ENCODE measurements at places on chromosomes 4 and X.
A peak's percentile ranks its signal among the peaks of the same experiment; 100 is the strongest.

DNA sequence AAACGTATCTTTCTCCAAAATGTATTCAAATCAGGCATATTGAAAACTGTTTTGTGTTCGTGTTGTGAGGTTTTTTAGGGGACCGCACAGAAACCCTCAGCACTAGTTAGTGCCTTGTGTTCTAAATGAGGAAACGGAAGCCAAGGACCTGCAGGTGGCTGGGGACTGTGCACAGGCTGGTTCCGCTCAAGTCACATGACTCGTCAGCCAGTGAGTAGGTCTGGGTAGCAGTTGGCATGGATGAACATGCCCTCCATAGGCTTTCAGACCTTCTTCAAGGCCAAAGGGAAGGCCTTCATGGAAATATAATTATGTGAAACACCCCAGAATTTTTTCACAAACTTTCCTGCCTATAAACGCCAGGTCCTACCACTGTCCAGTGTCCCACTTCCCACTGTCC lies 1.3 kb upstream of the F11 start:
- DNase-seq: no peak

DNA sequence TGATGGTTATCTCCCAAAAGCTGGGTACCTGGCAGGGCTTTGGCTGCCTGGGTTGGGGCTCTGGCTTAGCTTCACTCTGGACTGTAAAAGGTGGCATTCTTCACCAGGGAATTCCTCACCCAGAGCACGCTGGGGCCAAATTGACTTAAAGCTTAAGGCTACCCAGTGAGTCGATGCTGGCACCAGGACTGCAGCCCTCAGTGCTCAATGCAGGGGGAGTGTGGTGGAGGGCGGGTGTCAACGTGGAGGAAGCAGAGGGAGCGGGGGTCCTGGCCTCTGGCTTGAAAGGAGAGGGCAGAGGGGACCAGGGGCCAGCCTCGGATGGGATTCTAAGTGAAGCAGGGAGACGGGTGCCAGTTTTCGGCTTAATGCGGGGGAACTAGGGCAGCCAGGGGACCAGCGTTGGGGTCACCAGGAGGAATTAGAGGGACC lies 446 bp upstream of the FAM50A start:
- DNase-seq: no peak

DNA sequence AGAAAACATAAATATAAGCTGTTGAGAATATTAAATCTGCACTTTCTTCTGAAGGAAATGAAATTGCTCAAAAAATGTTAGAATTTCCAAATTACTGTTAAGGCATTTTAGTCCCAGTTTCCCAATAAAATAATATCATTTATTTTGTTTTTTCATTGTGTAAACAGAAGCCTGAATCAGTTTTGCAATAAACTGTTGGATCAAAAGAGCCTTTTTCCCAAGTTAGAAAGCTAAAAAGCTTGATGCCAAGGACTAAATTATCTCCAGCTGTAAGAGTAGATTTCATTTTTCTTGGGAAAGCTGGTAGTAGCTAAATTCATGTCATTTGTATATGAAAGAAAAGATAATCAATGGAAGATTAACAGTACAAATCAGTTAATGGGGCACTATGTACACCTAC lies 95.8 kb downstream of the RNF150 start:
- no peak for DNase-seq

DNA sequence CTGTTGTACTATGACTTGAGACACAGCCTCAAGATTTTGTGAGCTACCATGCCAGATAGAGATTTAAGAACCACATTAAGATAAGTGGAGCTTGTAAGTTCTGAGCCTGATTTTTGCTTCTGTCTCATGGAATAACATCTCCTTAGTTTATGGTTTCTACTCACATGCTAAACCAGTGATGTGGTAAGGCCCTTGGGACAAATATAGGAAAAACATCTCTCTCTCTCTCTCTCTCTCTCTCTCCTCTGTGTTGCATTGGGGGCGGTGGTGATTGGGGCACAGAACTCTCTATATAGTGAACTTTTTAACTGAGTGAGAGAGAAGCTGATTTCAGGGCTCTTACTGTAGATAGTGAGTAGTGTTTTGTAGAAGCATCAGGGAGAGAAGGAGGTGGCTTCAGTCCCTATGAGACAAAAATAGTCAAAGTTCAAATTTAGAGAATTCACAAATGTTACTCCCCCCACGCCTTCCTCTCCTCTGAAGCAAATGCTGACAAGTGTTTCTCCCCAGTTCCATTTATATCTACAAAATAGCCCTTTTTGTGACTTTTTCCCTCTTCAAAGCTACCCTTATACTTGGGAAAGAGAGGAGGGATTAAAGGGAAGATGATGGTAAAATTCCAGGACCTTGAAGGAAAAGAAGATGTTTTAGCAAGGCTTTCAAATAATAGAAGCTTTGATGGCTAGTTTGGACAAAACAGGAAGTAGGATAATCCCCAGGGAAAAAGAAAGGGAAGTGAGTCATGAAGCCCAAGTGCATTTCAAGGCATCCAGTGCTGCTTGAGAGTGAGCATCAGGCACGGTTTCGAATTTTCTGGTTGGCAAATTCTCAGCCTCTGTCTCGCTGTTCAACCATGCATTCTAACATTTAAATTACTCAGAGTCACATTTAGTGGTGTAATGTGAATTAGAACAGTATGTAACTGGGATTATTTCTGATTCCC lies 134.3 kb upstream of the AP1S2 start:
- no peak for DNase-seq

DNA sequence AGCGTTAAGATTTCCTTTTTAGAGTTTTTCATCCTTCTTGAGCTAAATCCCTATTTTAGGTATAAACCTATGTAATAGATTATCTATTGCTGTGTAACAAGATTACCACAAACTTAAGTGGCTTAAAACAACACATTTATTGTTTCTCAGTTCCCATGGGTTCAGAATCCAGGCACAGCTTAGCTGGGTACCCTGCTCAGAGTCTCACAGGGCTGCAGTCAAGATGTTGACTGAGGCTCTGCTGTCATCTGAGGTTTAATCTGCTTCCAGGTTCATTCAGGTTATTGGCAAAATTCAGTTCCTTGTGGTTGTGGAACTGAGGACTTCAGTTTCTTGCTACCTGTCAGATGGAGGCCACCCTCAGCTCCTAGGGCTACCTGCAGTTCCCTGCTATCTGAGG lies 60.9 kb downstream of the GK start:
- no peak for DNase-seq

GRCh38 chrX:9558615-9559014 lies 93.8 kb downstream of the TBL1X start:
- no peak for DNase-seq

DNA sequence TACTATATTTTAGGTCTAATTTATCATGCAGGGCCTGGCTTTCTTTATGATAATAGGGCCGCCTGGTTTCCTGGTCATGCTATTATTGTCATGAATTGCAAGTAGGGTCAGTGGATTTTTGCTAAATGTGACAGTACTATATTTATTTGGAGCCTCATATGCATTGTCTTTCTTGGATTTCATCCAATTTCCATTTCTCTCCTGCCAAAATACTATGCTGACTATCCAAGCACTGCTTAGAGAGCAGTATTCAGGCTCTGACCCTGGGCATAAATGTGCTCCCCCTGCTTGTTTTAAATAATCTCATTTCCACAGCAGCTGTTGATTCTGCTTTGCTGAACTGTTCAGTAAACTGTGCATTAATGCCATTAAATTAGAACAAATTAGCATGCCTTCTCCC lies 269.3 kb downstream of the GPM6A start:
- no peak for DNase-seq

DNA sequence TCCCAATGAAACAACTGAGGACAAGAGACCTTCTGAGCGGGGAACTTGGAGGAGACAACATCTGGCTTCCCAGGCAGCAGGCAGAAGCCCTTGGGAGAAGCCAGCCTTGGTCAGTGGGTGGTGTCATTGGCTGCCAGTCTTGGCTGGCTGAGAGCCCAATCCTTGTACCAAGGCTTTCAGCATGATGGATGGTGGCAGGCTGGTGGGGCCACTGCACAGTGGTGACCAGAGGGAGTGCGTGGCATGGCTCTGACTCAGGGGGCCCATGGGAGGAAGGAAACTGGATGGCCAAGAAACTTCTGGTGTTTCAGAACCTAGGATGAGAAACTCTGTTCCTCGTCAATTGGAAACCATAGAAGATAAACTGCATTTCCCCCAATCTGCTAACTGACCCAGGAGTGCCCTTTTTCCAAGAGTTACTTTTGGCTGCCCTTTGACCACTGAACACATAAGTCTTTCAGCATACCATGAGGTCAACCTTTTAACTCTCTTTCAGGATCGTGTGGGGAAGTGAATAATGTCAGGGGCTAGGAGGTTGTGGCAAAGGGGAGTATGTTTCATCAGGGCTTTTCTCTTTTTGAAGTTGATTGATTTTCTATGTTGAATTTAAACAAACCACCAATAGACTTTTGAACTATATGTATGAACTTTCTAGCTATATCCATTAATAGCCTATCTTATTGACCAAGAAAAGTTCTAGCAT lies 60.9 kb downstream of the SOWAHB start:
- DNase-seq: no peak

DNA sequence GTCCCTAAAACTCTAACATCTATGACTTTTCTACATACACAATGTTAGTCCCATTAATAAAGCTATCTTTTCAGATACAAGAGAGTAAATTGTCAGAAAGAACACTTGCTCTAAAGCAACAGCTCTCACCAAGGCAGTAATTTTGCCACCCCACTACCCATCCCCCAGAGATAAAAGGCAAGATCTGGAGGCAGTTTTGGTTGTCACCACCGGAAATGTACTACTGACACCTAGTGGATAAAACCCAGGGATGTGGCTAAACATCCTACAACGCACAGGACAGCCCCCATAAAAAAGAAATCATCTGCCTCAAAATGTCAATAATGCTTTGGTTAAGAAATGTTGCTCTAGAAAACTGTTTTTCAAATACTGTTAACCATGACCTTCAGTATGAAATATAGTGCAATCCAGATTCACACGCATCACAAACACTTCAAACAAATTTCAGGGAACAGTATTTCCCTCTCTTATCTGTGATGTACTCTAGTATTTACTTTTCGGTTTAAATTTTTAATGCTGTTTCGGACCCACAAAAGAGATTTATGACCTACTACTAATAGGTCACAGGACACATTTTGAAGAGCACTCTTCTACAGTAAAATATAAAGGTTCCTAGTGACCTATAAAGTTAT lies 5.1 kb downstream of the FBXL5 start:
- DNase-seq: peak; percentile 10

DNA sequence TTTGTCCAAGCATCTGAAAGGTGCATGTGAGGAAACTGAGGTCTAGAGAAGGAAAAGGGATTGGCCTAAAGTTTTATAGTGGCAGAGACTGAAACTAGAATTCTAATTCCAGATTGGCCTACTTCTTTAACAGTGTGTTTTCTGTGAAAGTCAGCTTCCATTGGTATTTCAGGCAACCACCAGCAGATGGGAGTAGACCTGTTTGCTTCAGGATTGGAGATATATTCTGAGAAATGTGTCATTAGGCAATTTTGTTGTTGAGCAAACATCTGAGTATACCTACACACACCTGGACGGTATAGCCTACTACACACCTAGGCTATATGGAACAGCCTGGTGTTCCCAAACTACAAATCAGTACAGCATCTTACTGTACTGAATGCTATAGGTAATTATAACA lies 207.3 kb upstream of the RADX start:
- no peak for DNase-seq

DNA sequence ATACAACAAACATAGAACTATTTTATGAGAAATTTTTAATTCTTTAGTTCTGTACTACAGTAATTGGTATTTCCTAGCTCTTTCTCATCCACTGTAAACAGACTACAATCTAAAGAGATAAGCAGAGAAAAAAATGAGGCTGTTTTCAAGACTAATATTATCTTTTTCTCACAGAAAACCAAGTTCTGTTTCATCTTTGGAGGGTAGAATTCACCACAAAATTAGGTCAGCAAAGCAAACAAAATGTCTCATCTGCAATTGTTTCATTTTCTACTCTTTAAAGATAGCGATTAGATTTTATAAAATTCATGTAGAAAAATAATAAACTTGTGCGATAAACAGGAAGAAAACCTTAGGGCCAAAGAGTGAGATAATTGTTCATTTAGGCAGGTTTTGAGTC lies 10.8 kb downstream of the APOO start:
- DNase-seq: no peak

- DNase-seq: no peak
Measured at GRCh38 chr4:1350169-1350520, 3.1 kb downstream of the UVSSA start.

DNA sequence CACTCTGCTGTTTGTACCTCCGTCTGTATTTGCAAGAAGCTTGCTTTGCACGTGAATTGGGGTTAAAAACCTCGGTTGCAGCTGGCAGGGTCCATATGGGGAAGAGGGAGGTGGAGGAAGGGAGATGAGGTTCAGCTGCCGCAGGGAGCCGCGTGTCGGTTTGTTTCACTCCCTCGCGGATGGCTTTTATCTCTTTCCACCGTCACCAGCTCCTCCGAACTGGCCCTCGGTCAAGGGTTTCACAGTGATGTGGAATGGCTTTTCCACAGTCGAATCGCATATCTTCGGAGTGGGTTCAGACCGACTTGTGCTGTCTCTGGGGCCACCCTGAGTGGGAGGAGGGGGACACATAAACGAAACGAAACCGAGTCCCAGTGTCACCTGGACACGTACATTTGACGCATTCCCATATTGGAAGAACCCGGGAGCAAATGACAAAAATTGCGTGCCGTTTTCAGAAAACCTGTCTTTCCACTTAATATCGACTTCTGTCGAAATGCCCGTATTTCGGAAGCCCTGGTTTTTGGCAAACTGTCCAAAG lies 929 bp downstream of the ZBTB33 start:
- peak; percentile 1 for DNase-seq

- no peak for DNase-seq
Measured at GRCh38 chrX:77900688-77901087, 1.4 kb downstream of the COX7B start.

DNA sequence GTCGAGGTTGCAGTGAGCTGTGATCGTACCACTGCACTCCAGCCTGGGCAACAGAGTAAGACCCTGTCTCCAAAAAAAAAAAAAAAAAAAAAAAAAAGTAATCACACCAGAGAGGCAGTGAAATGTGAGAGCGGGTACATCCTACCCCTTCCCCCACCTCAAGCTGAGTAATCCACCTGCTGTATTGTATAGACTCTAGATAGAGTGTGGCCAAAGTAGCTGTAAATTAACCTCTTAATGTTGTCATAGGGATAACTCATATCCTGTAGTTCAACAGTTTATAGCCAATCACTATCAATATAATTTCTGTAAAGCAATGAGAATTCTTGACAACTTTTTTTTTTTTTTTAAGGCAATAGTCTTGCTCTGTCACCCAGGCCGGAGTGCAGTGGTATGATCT lies 30.8 kb downstream of the TNIP2 start:
- DNase-seq: no peak

DNA sequence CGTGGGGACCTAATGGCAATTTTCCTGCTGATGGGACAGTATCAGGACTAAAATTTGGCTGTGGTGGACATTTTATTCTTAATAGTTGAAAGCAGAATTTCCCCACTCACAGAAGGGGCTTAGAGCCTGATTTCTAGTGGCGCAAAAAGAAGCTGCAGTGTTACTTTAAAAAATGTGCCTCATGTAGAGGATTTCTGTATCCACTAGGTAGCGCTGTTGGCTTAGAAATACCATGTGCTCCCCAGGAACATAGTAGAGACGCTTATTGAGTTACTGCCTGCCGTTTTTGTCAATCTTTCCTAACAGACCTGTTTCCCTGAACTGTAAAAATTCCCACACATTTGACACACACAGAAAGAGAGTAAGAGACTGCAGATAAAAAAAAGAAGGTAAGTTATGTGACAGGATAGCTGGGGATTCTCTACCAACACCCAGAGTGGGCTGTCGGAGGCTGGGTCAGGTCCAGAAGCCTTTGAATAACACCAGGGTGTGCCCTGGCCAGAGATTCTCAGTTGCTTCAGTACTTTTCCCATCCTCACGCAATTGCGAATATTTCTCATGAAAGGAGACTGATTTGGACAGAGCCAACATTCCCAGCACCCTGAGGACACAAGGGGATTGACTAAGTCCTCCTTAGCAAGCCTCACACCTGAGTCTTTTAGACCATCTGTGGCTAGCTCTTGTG lies 88.4 kb downstream of the ZXDA start:
- no peak for DNase-seq

All from stimulated activated CD4-positive, alpha-beta T cell treated with anti-CD3 and anti-CD28 coated beads, Interleukin-12 subunit alpha, Interleukin-12 subunit beta, amount 100 ng/mL, for 4 hours (primary cell).